Stimulated activated CD4-positive, alpha-beta T cell treated with anti-CD3 and anti-CD28 coated beads, Interleukin-4, amount 100 ng/mL, for 1 hour (primary cell): ENCODE measurements at places on chromosomes 1 and 21.

GRCh38 chr21:45421071-45421845, 16.3 kb downstream of the COL18A1 start:
- DNase-seq: no peak

- DNase-seq: no peak
Observed at GRCh38 chr1:6835139-6835538, 49.9 kb downstream of the CAMTA1 start.

GRCh38 chr1:209356976-209357377, 226.5 kb upstream of the CAMK1G start:
- DNase-seq: no peak

GRCh38 chr1:27726173-27727044, 648 bp downstream of the FAM76A start:
- no peak for DNase-seq

DNA sequence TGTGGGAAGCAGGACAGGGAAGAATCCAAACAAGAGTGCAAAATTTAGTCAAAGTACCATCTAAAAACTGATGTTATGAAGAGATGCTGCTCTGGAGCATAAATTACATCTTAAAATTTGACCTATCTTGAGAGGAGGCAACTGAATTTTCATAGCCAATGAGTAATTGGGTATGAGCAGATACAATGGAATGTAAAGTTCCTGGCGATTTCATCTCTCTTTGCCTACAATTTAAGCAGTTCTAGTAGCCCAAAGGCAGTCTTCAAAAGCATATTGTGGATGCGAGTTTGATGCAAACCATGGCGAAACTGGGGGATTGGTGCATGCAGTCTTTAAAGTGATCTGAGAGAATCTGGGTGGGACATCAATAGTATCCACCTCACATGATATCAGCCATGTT, 1265.9 kb downstream of the BRINP3 start:
- no peak for DNase-seq

- no peak for DNase-seq
Observed at GRCh38 chr1:214215583-214215982, 65.4 kb upstream of the SMYD2 start.

DNA sequence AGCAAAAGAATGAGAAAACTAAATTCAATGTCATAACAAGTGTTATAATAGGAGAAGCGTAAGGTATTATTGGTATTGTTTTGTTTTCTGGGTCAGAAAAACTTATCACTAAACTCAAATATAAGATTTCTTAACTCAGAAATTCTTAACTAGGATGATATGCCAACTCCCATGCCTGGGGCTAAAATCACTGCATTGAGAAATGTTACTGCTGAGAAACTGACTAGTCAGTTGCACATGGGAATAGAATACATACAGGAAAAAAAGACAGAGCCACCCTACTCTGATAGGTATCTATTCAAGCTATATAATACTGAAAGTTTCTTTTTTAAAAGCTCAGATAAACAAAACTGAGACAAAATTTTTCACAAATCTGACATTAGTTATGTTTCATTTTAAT, 56.3 kb downstream of the PRPF38A start:
- no peak for DNase-seq

- DNase-seq: no peak
Observed at GRCh38 chr1:33126411-33127000, 45.6 kb downstream of the AZIN2 start.

GRCh38 chr1:28642056-28642846, 616 bp downstream of the TAF12 start:
- DNase-seq: peak; percentile 5

DNA sequence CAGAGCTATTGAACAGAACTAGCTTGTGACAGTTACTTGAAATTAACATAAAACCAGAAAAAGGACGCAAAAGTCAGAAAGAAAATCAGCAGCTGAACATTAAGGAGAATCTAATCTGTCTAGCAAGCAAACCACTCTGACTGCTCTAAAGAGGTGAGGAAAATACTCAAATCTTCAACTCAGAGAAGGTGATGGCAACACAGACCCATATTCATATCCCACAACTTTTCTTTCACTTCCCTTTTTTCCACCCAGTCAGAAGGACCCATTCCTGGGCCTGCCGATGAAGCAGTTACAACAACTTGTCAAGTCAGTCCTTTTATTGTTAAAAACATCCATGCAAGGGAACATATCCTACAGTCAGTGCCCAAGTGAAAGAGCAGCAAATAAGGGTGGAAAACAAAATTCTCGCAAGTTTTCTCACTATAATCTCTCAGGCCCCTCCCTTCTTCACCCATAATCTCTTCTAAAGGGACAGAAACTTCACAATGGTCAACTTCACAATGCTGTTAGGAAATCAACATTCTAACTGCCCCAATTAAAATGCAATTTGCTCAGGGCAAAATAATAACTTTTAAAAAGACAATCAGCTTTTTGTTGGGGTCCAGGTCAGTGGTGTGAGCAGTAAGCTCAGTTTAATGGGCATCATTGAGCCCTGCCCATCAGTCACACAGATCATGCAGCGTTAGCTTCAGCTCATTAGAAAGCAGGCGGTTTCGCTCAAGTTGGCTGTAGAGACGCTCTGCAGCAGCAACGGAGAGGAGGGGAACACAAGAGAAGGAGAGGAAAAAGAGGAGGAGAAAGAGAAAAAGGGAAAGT, 3.6 kb upstream of the NUP210L start:
- no peak for DNase-seq

- no peak for DNase-seq
Observed at GRCh38 chr1:49208712-49209111, 432.0 kb upstream of the BEND5 start.

DNA sequence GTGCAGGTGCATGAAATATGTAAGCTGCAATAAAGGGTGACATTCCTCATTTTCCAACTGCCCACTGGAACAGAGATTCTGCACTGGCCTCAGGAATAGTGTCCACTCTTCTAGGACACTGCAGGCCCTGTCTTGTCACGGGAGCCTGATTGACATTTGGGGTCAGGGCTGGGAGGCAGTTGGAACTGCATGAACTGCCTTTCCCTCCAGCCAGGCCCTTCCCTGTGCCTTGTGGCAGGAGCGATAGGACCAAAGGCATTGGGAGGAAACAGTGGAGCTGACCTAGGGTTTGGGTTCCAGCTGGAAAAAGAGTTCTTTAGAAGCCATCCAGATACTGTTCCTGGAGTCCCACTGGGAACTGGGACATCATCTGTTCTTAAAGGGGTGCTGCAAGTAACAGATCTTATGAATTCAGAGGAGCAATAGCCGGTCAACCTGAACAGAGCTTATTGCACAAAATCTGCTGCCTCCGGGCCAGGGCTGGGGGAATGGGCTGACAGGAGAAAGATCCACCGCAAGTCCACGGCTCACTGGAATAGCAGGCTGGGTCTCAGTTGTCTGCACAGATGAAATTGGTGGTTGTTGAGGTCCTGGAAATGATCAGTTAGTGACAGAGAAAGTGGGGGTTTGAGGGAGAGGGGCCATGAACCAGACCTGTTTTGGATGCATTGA, 451.7 kb downstream of the CAMTA1 start:
- DNase-seq: no peak

DNA sequence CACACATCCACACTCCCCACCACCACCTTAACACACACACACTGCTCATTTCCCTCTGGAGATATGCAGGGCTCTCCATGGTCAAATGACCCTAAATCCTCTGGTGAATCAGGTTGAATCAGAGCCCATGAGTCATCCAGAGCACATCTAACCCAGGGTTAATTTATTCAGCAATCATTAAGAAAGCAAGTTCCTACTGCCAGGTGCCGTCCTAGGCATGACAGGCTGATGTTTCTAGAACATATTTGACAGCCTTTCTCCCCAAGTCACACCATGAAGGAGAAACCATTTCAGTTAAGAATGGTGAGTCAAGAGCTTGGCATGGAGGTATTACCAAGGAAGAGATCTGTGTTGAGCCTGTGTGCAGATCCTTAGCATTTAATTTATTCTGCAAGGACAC, 194.3 kb upstream of the CAMK1G start:
- no peak for DNase-seq
